ENCODE measurements at places on chromosomes 12 and 14.
A peak's percentile ranks its signal among the peaks of the same experiment; 100 is the strongest.

GRCh38 chr14:33561488-33562175, 389.2 kb downstream of the EGLN3 start:
- no peak for DNase-seq

DNA sequence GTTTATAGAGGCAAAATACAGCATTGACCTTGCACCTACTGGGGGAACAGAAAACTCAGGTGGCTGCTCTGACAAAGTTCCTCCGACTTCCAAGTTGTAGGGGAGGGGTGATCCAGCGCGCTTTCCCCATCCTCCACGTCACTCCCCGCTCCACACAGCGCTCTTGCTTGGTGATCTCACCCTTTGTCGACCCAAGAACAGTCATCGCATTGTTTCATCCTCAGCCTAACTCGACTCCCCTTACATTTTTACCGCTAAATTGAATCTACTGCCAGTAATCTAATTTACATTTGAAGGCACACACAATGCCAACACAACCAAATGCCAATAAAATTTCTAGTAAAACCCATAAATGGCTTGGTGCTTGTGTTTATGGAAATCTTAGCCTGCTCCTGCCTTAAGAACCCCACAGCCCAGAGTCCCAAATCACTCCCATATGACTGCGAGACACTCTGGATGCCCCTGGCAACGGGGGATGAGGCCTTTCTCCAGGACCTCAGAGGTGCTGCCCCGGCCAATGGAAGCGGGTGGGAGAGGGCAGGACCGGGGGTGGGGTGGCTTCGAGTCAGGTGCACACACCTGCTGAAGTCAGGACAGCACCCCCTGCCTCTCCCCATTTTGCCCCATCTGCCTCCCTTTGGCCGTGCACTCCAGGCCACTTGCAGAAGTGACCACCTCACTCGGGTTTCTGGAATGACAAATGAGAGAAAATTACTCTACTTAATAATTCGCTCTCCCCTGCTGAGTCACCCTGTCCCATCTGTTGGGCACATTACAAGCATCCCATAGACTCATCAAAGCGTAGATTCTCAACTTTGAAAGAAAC, 98.2 kb upstream of the GSC start:
- no peak for DNase-seq

DNA sequence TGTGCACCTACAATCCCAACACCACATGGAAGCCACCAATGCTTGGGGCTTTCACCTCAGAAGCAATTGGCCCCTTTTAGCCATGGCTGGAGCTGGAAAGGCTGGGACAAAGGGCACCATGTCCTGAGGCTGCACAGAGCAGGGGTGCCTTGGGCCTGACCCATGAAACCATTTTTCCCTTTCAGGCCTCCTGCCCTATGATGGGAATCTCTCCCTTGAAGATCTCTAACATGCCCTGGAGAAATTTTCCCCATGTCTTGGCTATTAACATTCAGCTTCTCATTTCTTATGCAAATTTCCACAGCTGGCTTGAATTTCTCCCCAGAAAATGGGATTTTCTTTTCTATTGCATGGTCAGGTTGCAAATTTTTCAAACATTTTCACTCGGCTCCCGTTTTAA, 823.6 kb downstream of the GALC start:
- DNase-seq = no peak

- DNase-seq = no peak
Measured at GRCh38 chr14:104359969-104360442, 219.6 kb upstream of the C14orf180 start.

DNA sequence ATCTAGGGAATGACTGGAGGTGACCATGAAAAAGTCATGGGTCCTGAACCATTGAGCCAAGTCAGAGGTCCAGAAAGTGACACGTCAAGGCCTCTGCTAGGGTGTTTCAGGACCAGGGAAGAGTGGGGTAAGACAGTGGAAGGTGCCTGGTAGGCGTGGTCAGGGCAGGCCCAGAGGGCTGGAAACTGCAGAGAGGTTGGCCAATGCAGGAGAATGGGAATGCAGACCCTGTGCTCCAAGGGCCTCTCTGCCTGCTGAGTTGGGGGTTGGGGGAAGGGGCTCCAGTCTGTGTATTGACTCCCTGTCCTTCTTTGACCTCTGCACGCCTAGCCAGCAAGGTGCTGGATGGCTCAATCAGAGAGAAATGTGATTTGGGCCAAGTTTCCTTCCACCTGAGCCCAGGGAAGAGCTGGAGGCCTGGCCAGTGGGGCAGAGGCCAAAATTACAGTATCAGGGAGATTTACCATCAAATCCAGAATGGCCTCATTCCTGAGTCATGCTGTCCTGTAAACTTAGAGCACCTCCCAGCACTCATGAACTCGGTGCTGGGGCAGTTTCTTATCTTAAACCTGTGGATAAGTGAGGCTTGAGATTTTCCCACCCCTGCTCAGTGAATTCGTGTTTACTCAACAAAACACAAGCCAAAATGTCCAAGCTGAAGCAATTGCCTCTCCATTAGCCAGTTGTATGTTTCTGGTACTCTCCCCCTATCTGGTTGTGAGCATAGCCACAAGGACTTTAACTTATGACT, 24.4 kb downstream of the IRF2BPL start:
- no peak for DNase-seq

- DNase-seq = no peak
Measured at GRCh38 chr14:31265701-31266398, 58.3 kb upstream of the HECTD1 start.

GRCh38 chr14:105466531-105467248, 7.9 kb upstream of the CRIP2 start:
- DNase-seq = no peak

DNA sequence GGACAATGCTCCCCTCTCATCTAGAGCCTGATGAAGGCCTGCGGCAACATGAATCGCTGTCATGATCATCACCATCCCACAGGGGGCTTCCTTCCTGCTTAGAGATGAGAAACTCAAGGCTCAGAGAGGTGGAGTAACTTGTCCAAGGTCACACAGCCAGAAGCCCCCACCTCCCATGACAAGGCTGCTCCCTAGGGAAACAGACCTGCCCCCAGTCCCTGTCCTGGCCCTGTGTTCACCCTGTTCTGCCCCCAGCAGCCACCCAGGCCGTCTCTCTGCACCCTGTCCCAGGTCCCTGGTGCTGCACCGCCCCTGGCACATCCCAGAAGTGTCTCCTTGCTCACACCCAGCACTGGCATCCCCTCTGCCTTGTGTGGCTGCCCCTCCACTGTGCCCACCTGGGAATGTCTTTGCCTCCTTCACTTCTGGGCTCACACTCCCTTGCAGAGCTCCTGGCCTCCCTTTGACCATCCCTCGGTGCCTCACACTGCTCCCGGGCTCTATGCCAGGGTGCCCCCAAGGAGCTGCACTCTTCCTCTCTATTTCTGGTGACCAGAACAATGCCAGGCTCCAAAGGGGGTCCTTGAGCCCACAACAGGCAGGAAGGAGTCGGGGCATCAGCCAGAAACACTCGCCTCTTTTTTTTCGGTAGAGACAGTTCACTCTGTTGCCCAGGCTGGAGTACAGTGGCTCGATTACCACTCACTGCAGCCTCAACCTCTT, 70.5 kb downstream of the BCL11B start:
- peak; percentile 33 for DNase-seq

- DNase-seq = no peak
Measured at GRCh38 chr14:104678346-104678745, 11.1 kb upstream of the INF2 start.

GRCh38 chr12:53953831-53954693, 641 bp upstream of the HOXC12 start:
- DNase-seq = no peak

GRCh38 chr12:28975564-28976340, 173.3 kb upstream of the FAR2 start:
- no peak for DNase-seq

DNA sequence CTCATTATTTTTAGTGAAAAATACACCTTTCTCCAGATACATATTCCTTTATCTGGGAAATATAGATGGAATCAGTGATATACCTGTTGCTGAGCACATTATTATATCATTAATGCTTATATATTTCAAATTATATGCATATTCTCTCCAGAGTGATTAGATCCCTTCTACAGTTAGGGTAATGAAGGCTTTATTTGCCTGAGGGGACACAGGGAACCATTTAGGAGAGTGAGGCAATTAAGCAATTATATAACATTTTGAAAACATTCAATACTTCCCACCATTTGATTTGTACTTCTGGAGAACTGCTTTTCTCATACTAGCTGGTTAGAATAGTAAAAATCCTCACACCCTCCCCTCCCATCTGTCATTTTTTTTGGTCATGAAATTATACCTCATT, 212.8 kb upstream of the NOVA1 start:
- no peak for DNase-seq

DNA sequence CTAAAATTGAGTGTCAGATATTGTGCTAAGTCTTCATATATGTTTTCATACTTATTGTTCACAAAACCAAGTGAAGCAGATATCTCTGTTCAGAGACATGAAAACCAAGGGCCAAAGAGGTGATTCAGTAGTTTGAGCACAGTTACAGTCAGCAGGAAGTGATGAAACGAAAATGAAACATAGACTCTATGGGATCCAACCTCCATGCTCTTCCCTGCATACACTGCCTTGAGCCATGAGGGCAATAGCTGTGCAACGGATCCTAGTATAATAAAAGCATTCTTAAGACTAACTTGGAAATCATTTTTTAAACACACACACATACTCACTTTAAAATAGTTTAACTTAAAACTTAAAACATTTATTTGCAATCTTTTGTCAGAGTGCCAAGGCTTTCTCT, 27.9 kb downstream of the ESR2 start:
- DNase-seq = no peak

DNA sequence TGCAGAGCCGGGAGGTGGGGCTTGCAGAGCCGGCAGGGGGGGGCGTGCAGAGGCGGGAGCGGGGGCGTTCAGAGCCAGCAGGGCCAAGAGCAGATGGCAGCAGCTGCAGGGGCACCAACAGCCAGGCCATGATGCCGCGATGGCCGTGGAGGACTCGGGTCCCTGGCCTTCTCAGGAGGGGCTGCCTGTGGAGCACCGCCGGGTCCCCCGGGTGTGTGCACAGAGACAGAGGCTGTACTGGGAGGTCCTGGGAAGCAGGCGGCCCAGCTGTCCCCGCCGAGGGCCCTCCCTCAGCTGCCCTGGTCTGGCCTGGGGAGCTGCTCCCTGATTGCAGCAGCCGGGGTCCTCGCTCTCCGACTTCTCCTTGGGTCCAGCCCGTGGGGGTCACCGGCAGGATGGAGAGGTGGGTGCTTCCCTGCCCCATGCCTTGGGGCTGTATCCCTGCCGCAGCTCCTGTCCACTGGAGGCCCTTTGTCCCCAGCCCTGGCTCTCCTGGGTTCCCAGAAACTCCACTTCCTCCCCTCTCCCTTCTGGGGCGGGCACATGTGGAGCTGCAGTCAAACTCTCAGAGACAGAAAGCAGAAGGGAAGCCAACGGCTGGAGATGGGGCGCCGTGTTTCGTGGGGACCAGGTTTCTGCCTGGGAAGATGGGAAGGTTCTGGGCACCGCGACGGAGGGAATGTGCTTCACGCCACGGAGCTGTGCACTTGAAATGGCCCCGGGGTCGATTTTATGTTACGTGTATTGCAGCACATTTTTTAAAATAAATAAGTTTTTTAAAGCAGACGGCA, 75.8 kb upstream of the GALNT9 start:
- DNase-seq = no peak

GRCh38 chr14:71523630-71524319, 408.5 kb upstream of the RGS6 start:
- DNase-seq = no peak

GRCh38 chr12:53939141-53940108, 794 bp downstream of the HOXC13 start:
- DNase-seq = no peak

DNA sequence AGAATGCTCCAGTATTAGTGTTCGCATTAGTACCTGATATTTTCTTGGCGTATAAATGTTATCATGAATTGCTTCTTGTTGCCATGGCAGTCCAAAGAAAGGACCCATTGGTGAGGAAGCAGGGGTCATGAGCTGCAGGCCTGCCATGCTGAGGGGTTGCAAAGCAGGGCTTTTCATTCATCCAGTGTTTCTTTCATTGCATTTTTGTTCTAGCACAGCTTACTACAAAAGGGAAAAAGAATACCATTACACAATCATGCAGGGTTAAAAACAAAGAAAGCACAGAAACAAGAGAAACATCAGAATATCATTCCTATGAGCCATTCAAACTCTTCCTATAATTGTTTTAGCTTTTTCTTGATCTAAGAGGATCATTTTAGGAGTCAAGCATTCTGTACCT, 24.0 kb downstream of the DICER1 start:
- no peak for DNase-seq

DNA sequence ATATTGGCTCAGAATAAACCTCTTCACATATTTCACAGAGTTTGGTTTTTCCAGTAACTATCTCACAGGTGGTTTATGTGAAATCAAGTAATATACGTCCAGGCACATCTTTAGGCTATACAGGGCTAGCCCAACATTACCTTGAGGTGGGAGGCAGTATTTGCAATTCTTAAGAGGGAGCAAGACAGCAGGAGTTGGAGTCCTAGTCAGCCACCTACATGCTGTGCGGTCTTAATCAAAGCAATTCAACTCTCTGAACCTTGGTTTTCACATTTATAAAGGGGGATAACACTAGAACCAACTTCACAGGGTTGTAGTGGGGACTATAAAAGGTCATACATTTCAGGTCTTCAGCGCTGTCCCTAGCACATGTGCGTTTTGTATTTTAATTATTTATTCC, 73.5 kb upstream of the FICD start:
- DNase-seq = no peak

- DNase-seq = peak; percentile 1
Measured at GRCh38 chr14:93375673-93376156, 28.7 kb downstream of the COX8C start.

DNA sequence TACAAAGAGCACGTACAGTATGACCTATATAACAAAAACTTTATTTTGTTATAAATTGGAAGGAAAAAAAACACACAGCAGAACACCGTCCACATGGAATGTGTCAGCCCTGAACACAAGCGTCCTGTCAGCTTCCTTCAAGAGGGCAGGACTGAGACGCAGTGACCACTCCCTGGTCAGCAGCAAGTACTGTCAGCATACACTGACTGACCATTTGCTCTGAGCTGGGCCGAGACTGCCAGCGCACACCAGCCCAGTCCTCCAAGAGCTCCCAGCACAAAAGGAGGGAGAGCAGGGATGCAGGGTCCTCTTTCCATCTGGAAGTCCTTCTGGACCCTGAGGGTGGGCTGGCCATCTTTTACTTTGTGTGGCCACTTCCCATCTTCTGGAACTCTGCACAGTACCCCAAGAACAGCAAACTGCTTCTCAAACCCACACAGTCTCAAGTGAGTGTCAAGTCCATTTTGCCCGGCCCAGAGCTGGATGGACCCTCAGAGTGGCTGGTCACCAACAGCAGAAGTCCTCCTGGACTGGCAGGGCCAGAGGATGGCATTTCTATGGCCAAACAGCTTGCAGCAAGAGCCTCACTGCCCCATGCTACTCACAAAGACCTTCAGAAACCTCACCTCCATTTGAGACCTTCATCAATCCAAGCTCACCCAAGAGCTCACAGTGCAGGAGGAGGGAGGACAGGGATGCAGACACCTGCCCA, 11.7 kb downstream of the CCDC88C start:
- no peak for DNase-seq

- DNase-seq = no peak
Measured at GRCh38 chr12:110498984-110499706, 2.8 kb downstream of the VPS29 start.

GRCh38 chr12:67540920-67541624, 107.5 kb upstream of the DYRK2 start:
- DNase-seq = no peak

Data from CD4-positive, alpha-beta T cell treated with Interleukin-6 at 100 ng/mL for 8 hours (primary cell).